ENCODE measurements at places on chromosomes 3 and 15.

DNA sequence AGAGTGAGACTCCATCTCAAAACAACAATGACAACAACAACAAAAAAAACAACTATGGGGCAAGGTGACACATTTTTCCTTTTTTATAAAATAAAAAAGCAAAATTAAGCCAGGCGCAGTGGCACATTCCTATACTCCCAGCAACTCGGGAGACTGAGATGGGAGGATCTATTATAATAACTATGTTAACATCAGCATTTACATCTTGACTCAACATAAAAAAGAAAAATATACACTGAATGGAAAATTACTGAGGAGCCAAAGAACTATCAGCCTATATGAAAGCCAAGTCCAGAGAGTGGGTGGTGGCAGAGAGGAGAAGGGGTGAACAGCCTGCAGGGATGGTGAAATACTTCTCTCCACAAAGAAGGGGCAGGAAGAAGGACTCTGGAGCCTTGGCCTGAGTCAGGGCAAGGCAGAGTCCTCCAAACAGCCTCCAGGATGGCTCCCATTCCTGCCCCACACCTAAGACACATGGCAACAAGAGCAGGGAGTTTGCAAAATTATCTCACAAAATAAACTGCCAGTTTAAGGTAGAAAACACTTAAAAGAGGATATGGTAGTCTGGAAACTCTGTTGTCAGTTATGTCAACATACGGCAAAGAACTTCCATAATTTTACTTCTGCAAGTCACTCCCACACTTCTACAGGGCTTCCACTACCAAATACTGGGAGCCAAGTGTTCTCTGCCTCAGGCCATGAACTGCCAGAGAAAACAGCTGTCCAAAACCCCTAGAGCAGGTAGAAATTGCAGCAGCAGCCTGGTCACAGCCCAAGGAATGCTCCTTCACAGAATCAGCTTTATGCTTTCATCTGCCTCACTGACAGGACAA is 25.9 kb downstream of the HSPBAP1 start:
- no peak for DNase-seq

DNA sequence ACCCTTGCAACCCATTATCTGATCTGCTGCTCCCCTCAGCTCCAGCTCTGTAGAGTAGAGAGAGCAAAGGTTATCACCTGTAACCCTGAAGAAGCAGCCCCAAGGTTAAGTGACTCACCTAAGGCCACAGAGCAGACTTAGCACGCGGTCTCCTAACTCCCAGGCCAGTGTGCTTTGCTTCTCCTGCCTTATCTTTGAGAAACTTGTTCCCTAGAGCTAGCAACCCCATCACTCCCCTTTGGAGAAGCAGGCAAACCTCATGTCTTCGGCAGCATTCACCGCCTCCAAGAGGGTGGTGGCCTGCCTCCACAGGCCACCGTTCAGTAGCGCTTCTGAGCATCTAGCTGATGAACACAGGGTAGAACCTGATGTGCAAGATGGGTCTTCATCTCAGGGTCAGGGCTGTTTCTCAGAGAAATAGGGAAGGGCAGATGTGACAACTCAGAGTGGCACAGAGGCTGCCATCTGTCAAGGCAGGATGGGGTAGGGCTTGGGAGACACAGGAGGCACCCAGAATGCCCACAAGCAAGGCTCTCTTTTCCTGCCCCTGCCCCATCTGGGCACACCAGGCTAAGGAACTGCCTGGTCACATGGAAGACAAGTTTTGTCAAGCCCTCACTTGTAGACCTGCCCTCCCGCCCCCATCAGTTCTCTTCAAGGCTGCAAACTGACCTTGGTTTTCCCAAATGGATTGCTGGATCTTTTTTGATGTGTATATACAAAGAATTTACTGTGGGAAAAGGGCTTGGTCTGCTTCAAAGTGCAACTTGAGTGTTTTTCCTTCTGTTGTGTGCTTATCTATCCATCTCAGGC is 34.9 kb upstream of the CLK3 start:
- no peak for DNase-seq

- DNase-seq: no peak
Observed at GRCh38 chr3:99373088-99373845, 265.1 kb upstream of the COL8A1 start.

DNA sequence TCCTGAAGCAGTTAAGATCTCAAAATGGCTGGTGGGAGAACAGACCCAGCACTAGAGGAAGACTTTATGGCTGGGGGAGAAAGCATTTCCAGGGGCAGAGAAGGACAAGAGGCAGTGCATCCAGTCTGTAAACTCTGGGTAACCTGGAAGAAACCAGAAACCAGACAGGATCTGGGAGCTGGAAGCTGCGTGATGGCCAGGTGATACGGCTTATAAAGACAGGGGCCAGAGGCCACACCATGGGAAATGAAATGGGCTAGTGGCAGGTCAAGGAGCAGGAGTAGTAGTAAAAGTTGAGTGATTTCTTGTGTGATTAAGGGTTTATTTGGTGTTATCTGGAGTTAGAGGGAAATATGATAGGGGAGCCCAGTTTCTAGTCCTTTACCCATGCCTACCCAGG is 144.7 kb upstream of the ARRDC4 start:
- no peak for DNase-seq

DNA sequence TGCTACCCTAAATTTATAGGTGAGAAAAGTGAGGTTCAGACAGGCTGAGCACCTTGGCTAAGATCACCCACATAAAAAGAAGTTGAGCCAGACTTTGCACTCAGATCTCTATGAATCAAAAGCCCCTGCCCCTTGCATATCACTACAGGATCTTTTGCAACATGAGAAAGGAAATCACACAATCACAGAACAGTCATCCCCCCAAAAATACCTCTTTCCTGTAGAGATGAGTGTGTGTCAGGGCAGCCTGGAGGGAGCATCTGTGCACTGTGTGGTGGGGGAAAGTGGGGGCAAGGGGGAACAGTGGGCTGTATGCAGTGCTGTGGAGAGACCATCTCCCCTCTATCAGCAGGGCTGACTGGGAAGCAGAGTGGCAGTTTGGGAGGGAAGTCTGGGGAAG is 46.6 kb downstream of the EPHB3 start:
- no peak for DNase-seq

- no peak for DNase-seq
Observed at GRCh38 chr3:59580996-59581395, 531.2 kb upstream of the CFAP20DC start.

DNA sequence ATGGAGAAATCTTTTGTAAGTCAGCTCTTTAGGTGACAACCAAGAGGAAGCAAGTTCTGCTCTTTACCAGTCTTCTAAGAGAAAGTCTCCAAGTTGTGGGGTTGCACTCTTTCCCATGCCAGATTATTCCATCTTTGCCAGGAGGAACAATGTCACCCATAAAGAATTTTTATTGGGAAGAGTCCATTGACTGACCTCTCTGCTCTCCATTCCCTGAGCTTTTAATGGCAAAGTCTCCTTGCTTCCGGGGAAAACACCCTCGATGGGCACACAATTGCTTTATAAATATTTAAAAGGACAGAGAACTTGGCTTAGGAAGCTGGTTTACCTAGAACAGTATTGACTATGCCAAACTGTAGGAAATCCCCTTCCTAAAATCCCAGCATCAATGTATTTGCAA is 19.9 kb upstream of the UBE2E1 start:
- no peak for DNase-seq

GRCh38 chr15:94145046-94145445 is 86.3 kb upstream of the MCTP2 start:
- DNase-seq: no peak

GRCh38 chr3:48222616-48223513 is at the start of gene CAMP:
TSS of gene CAMP (plus strand) at chr3:48223495. CDS start at chr3:48223512, 17 bp downstream.
- no peak for DNase-seq

DNA sequence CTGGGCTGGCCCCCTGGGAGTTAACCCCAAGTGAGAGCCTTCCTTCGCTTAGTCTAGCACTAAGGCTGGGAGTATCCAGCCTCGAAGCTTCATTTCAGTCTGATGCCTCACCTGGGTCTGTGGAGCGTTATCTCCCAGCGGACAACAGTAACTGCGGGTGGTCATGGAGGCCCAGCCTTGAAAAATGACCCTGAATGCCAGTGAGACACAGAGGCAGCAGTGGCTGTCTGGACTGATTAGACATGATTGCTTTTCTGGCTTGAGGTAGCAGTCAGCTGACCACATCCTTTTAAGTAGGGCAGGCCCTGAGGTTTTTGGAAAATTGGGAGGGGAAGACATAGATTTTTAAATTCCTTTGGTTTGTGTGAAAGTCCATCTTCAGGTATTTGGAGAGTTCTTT is 28.2 kb upstream of the TRIM59 start:
- DNase-seq: no peak

- no peak for DNase-seq
Observed at GRCh38 chr3:126157083-126157768, 23.2 kb downstream of the ALDH1L1 start.

- DNase-seq: no peak
Observed at GRCh38 chr3:157491136-157491535, 12.1 kb downstream of the VEPH1 start.

- DNase-seq: no peak
Observed at GRCh38 chr3:187615630-187616029, 54.6 kb downstream of the SST start.

DNA sequence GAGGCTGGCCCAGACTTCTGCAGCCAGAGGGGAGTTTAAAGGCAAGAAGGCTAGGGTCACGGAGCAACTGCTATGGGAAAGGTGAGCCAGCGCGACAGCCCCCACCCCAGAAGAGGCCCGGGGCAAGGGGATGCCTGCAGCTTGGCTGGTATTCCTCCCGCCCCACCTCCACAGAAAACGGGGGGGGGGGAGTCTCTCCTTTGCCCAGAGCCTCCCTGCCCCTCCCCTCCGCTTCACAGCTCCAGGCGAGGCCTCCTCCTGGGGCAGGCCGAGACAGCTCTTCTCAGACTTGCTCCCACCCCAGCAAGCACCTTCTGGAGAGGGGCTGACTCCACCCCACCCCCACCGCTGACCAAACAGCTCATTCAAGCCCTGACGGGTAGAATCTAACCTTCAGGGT is 13.4 kb downstream of the ANP32A start:
- DNase-seq: no peak

DNA sequence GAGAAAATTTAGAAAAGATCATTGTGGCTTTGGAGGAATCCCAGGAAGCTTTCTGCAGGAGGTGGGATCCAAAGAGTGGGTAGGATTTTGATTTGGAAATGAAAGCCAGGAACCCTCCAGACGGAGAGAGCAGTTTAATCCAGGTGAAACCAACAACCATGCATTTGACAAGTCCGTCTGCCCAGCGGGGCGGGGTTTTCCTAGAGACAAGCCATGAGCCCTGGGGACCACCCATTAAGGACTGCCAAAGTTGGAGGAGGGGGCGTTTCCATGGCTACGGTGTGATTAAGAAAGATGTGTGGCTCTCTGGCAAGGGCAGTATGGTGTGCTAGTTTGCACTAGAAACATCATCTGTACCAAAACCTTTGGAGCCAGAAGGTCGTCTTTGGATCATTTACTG is 53.4 kb downstream of the SRGAP3 start:
- DNase-seq: no peak

GRCh38 chr3:128492671-128493569 is at the start of gene GATA2:
TSS of gene GATA2 (minus strand) at chr3:128493201. CDS start at chr3:128487031, 6,170 bp downstream.
- DNase-seq: no peak

GRCh38 chr3:16548721-16549120 is 35.2 kb upstream of the RFTN1 start:
- no peak for DNase-seq

GRCh38 chr3:97911459-97911858 is 60.8 kb downstream of the RIOX2 start:
- DNase-seq: no peak

DNA sequence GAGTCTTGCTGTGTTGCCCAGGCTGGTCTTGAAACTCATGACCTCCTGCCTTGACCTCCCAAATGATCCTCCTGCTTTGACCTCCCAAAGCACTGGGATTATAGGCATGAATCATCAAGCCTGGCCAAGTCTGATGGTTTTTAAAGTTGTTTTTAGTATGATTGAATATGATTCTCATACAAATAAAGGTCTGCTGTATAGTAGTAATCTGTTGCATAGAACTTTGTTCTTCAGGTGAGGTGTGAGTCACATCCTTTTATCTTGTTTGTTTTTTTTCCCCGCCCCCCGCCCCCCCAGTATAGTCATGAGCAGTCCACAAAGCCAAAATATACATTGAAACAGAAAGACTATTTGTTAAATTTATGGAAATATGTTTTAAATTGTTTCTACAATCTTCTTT is 39.0 kb downstream of the UBE2E2 start:
- no peak for DNase-seq

DNA sequence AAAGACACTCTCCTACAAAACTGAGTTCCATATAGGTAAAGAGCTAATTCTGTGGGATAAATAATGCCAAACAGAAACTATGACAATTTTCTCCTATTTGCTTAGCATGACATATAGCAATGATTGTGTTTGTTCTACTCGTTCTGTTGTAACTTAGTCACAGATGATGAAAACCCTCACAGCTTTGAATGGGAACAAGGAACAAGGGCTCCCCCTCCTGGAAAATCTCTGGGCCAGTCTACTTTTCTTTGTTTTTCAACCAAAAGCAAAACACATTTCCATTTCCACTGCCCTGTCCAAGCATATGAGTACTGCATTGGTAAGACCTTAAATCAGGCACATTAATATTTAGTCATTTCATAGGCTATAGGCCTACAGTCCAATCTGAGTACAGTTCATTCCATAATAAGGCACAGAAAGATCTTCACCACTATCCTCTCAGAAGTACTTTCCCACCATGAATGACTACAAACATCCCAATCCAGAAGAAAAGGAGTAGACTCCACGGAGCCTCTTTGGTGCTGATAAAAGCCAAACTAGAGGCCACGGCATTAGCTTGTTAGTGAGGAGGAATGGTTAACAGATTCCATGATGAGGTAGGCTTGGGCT is 67.1 kb downstream of the ATP8B4 start:
- no peak for DNase-seq

GRCh38 chr3:43865351-43865750 is 174.6 kb downstream of the ABHD5 start:
- DNase-seq: no peak

DNA sequence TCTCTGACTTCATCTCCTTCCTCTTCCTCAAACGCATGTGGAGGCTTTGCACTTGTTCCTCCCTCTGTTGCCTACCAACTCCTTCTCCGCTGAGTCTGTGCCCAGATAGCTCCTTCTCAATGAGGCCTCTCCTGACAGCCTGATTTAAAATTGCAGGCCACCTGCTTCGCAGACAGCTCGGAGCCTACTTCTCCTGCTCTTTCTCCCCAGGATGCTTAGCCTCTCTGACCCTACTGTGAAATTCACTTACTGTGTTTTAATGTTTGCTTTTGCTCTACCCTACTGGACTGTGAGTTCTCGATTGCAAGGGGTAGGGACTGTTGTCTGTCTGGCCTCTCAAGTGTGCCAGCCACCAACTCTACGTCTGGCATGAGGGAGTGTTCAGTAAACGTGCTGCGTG is 83.4 kb downstream of the EEFSEC start:
- no peak for DNase-seq

DNA sequence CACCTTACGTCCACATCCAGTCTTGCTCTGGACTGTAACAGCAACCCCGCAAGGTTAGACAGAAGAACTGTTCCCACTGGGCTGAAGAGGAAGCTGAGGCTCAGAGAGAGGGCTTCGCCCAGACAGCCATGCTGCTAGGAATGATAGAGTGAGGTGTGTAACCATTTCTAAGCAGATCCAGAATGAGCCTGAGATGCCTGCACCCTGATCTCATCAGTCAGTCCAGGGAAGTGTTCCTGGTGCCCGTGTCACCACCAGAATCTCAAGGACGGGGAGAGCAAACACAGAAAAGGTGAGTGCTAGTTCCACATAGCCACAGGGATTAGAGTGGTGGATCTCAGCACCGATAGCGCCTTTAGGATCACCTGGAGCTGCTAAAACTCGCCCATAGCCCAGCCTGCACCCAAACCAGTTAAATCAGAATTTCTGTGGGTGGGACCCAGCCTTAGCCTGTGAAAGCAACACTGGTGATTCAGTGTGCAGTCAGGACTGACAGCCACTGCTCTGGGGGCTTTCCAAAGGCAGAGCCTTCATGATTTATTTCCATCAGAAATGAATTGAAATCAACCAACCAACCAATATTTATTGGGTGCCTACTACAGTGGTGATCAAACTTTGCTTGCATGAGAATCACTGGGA is 12.3 kb downstream of the ISLR start:
- no peak for DNase-seq
